ENCODE measurements at places on chromosomes 7 and 10. TPM values are rescaled to one million over a fixed set of nuclear protein-coding genes. Genes with fewer than 3 reads are reported as not detected.

The ABCB1 gene
- total RNA-seq, result 0.26 TPM

The TUBAL3 gene
- not detected for total RNA-seq

The PDE6C gene
- not detected for total RNA-seq

The POMZP3 gene
- 2.1 TPM for total RNA-seq

The ICA1 gene
- 44.1 TPM for total RNA-seq

The PUS7 gene
- 34.3 TPM for total RNA-seq

The OR9A4 gene
- not detected for total RNA-seq

The FXYD4 gene
- not detected for total RNA-seq

The EVX1 gene
- total RNA-seq, result not detected

The PILRA gene
- total RNA-seq, result 0.22 TPM

The CAV2 gene
- 88.0 TPM for total RNA-seq

The TRA2A gene
- total RNA-seq, result 33.3 TPM

The STEAP4 gene
- not detected for total RNA-seq

The TAS2R3 gene
- total RNA-seq, result 0.33 TPM

The OPALIN gene
- not detected for total RNA-seq

The TUBB8 gene
- total RNA-seq, result 0.11 TPM

The SLC39A12 gene
- total RNA-seq, result not detected
